Epithelial cell of proximal tubule (primary cell): ENCODE measurements at places on chromosomes 3 and 15.

- DNase-seq, result peak; percentile 19
These were observed 47.2 kb upstream of the CNTN3 start for GRCh38 chr3:74661672-74662071.

- DNase-seq, result no peak
These were observed 88.5 kb downstream of the CSNK1G1 start for GRCh38 chr15:64267331-64267973.

DNA sequence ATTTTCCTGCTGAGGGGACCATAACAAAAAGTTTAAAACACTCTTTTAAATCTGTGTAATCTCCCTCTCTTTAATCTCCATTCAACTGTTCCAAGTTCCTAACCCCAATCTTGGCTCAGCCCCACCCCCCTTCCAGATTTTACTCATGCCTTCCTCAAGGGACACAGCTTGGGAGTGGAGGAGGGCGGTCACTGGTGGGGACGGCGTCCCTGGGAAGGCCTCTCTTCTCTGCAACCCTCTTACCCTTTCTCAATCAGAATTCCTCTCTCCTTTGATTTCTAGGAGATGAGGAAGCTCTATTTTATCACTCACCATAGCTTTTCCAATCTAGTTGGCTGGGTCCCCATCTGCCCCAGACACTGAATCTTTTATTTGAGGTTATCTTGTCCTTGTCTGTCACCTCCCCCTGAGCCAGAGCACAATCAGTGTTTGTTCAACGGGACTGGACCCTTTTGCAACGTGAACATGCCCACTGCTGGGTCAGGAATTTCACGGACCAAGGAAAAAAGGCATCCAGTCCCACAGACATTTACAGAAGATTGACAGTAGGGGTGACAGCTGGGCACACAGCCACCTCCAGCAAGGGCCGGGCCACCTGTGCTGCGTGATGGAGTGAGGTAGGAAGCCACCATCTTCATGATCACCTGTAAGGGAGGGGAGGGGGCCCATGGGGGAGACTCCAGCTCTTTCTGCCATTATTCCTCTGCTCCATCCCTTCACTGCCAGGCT is 84.0 kb upstream of the HERC1 start:
- no peak for DNase-seq

GRCh38 chr3:50303013-50303815 is at the start of gene HYAL1:
TSS of gene HYAL1 (minus strand) at chr3:50303574. CDS start at chr3:50302956, 618 bp downstream.
- no peak for DNase-seq

GRCh38 chr3:12454816-12455121 is 29.5 kb upstream of the TSEN2 start:
- DNase-seq, result no peak

GRCh38 chr3:54349231-54349652 is 226.9 kb downstream of the CACNA2D3 start:
- no peak for DNase-seq

GRCh38 chr3:45003859-45004258 is 22.2 kb upstream of the CLEC3B start:
- DNase-seq, result no peak

- DNase-seq, result no peak
These were observed 39.0 kb downstream of the MNS1 start for GRCh38 chr15:56425976-56426375.

DNA sequence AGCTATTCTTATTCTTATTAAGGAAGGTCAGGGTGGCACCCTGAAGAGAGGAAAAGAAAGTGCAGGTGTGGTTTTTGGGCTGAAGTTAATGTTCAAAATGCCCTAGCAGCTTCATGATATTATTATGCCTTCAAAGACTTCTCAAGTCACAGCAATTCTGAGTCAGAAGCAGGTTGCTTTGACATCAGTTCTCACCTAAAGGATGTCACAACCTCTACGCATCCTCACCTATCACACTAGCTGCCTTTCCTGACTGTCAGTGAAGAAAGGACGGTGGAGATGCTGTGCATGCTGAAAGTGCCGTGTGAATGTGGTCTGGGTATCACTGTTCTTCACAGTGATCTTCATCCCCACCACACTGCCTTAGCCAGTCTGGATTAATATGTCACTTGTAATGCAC is 49.6 kb downstream of the NPTN start:
- DNase-seq, result no peak

GRCh38 chr15:100648951-100649350 is 46.6 kb downstream of the ASB7 start:
- DNase-seq, result no peak
